Effector CD4-positive, alpha-beta T cell (primary cell): ENCODE measurements at places on chromosomes 12 and 14.

- DNase-seq, result no peak
Observed at GRCh38 chr12:5514545-5514944, 82.6 kb downstream of the NTF3 start.

DNA sequence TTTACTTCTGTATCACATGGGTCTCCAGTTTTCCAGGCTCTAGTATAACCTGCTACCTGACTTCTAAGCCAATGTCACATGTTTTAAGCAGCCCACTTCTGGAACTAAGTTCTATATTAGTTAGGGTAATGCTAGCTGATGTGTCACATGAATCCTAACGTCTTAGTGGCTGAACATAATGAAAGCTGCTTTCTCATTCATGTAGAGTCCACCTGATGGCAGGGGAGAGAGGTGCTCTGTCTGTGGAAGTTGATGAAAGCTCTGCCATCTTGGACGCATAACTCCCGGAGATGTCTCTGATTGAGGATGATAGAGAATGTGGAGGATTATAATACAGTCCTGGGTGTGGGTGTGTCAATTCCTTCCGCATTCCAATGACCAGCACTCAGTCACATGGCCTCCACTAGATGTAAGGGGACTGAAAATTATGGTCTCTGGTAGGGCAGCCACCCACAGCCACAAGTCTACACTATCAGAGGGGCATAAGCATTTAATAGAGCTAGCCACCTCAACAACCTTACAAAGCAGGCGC lies 234.4 kb upstream of the CRY1 start:
- no peak for DNase-seq

DNA sequence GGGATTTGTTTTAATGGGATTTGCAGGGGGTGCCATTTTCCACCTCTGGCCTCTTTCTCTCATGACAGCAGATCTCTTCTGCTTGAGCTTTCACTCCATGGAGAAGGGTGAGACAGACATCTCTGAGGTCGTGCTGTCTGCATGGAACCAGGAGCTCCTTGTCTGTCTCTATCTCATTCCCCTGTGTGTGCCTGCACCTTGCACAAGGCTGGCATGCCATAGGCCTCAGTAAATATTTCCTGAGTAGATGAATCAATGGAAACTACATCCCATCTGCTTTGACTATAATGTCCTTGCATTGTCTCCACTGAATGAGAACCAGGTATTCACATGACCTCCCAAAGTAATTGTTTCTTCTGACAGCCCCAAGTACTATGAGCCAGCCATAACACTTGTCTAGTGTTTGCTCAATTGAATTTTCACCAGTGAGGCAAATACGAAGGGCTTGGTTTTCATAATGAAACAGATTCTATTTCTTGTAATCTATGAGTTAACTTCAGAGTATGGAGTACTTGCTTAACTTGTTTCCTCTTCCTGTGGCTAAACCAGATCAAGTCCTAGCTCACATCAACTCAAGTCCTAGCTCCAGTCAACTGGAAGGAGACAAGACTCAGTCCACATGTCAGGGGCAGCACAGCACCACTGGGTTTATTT lies 32.3 kb downstream of the KCNK13 start:
- no peak for DNase-seq

GRCh38 chr12:17793854-17794253 lies 296.1 kb downstream of the RERGL start:
- no peak for DNase-seq

DNA sequence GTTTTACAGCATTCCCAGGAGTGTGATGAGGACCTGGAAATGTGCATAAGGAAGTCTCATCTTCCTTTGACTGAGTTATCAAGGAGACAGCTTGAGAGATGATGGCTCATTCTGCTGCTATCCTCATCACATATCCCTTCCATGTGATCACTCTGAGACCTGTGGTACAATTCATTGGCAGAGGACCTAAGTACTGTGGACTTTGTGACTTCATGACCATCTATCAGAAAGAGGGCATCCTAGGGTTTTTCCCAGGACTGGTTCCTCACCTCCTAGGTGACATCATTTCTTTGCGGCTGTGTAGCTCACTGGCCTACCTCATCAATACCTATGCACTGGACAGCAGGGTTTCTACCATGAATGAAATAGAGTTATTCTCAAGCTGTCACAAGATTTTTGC lies 172.1 kb upstream of the PLEKHG7 start:
- DNase-seq, result no peak

DNA sequence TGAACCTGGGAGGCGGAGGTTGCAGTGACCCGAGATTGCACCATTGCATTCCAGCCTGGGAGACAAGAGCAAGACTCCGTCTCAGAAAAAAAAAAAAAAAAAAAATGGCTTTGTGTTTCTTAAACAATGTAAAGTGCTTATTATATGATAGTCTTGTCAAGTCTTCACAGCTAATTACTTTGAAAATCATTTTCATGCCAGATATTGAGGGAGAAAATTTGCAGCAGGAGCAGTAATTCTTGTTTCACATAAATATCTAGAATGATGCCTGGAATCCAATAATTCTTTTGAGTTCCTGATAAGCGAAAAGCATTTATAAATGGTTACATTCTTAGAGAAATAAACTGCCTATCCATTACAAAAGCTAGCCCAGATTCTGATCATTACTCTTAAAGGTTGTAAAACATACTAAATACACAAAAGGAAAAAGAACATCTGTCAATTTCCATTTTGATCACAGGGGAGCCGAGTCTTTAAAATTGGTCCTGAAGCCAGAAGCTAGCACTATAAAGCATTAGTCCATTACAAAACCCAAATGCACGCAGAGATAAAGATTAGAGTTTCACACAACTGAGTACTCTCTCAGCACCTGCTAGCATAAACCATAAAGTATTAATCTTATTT lies 50.3 kb downstream of the IFT81 start:
- no peak for DNase-seq

DNA sequence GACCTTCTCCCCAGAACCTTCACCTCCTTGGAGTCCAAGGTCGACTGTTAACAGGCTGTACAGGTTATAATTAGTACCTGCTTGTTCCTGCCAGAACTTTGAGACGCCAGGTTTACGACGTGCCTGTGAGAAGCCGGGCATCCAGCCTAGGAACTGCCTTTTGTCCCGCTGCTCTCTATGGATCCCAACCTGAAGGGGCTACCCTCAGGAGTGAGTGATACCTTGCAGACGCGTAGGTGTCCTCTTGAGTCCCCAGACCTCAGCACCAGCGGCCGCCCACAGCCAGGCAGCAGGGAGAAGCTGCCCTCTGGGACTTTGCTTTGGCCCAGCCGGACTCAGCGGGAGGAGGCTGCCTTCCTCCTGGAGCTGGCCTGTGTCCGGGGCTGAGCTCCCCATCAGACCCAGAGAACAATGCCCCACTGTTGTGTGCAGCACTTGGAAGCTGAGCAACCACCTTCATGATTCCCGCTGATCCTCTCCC lies 16.2 kb downstream of the SYNE3 start:
- no peak for DNase-seq

DNA sequence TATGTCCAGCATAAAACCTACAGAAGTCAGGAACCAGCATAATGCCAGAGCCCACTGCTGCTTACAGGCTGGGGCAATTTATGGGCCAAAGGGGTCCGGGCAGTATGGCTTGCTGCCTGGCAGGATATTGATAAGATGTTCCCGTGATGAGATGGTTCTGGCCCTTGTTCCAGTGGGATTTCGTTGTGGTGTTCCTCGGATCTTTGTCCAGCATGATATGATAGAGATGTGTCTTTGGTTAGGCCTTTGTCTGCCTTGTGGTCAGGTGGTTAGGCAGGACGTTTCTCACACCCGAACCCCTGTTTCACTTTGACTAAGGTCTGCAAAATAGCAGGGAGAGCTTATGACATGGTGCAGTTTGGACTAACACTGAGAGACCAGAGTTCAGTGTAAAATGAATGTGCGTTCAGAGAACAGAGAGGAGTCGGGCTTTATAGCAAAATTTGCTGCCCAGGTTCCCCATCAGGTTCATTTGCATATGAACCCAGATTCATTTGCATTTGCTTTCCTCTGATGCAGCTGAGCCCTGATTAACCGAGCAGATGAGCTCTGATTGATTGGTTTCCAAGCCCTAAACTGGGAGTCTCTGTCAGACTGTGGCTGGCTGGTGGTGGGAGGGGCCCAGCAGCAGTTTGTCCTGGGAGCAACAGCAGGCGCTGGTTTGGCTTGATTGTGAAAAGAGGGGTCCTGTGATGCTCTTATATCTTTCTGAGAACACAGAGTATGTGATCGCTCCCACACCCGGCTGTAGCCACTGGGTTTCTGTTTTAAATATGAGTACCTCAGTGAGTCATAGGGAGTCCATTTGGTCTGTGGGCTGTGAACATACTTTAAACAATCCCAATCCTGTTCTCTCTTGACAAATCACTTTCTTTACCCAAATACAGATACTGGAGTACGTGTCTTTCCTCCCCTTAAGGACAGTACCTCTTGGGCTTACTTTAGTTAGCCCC lies 156.3 kb upstream of the PZP start:
- no peak for DNase-seq

DNA sequence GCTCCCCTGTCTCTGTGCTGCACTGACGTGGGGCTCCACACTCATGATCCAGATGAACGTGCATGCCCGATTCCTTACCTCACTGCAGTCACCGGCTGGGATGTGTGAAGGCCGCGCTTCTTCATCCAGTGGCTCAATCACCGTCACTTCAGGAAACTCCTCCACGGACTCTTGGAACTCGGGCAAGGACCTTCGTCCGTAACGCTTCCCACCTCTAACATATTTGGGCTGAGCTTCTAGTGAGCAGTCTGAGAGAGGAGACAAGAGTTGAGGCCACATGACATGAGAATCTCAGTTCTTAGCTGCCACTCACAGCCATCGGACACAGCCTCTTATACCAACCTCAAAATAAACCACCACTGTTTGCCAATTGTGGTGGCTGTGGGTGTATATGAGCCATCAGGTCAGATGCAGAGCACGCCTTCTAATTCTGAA lies 38.3 kb downstream of the NIN start:
- DNase-seq, result no peak

DNA sequence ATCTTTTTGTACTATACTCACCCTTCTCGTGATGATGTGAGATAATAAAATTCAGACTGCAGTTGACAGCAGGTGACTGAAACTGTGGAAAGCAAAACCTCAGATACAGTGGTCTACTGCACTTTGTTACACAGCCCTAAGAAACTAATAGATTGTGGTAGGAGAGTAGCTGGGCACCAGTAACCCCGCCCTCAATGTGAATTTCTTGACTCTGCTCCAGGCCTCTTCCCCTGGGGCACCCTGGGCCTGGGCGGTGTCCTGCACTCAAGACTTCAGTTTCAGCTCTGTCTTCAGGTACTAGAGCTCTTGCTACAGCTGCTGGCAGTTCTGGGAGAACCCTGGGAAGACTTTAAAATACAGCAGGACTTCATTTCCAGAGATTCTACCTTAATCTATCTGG lies 197.6 kb upstream of the AVPR1A start:
- DNase-seq, result no peak

- no peak for DNase-seq
Observed at GRCh38 chr12:7678744-7679143, 13.0 kb upstream of the APOBEC1 start.

- no peak for DNase-seq
Observed at GRCh38 chr12:3421191-3421978, 69.6 kb upstream of the PRMT8 start.

DNA sequence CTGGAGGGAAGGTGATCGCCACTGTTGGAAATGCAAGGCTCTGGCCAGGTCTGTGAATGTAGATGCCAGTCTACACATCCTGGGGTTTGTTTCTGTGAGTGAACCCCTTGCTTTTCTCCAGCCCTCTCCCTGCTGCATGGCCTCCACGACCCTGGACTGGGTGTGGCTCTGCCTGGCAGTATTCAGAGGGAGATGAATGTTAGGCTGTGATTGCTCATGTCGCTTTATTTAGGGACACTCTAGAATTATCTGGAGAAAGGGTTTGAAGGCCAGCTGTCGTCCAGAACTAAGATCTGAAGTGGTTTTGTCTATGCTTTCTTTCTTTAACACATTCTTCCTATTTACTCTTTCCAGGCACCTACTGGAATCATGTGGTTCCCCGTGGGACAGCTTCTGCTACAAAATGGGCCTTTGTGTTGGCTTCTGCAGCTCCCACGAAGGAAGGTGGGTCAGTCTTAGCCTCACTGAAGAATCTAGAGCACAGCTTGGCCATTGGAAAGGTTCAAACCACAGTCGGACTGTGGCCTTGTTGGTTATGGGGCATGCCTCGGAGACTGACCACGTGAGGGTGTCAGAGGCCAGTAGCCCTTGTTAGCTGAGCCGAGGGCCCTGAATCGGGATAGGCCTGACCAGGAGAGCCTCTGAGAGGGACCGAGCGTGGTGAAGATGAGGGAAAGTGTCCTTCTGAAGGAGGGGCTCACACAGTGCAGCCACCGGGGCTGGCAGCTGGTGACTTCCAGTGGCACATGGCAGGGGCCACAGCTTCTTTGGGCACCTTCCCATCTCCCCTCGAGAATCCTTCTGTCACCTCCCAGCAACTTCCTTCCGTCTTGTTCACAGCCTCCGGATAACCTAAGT lies 59.1 kb downstream of the ANKRD9 start:
- DNase-seq, result no peak

GRCh38 chr14:64005822-64006221 lies 153.0 kb downstream of the SYNE2 start:
- no peak for DNase-seq

DNA sequence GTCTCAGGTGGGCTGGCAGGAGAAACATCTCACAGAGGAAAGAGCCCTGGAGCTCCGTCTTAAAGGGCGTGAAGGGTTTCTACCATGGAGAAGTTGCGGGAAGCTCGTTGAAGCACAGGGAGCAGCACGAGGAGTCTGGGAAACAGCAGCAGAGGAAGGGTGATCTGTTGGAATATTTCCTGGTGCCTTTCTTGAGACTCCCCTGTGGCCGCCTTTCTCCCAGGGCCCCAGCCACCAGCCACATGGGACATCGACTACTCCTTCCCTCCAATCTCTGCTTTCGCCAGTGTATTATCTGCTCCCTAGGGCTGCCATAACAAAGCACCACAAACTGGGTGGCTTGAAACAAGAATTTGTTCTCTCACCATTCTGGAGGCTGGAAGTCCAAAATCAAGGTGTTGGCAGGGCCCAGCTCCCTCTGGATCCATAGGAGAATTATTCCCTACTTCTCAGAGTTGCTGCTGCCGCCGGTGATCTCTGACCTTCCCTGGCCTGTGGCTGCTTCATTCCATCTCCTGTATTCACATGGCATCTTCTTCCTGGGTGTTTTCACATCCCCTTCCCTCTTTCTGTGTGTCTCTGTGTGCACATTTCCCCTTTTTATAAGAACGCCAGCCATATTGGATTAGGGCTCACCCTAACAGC lies 152.8 kb upstream of the GSC start:
- no peak for DNase-seq
